Activated CD4-positive, CD25-positive, alpha-beta regulatory T cell treated with anti-CD3 and anti-CD28 coated beads, Interleukin-2, amount 50 U/mL, for 24 hours (primary cell): ENCODE measurements at places on chromosomes 1 and 21.
A peak's percentile ranks its signal among the peaks of the same experiment; 100 is the strongest.

DNA sequence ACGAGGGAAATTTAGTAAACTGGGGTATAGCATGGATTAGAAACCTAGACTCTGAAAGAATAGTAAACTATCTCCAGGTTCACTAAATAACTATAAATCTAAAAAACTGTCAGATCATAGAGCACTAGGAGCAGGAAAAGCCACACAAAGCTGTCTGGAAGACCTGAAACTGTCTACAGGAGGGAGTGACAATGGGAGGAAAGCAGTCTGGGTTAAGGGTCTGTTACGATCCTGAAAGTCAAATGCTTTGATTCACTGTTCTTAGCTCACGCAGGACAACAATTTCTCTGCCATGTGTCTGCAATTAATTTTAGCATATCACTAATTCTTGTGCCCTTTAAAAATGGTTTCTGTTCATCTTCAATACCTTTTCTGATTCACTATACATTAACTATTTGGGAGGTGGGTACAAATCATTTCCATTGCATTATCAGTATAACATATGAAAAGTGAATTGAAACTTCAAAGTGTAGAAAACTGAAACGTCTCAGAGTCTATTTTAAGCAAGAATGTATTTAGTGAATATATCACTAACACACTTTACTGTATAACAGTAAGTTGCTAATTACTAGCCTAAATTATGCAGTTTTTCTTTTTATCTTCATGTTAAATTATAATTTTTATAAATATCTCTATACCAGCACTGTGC, 18.4 kb downstream of the CEP170 start:
- no peak for ATAC-seq

DNA sequence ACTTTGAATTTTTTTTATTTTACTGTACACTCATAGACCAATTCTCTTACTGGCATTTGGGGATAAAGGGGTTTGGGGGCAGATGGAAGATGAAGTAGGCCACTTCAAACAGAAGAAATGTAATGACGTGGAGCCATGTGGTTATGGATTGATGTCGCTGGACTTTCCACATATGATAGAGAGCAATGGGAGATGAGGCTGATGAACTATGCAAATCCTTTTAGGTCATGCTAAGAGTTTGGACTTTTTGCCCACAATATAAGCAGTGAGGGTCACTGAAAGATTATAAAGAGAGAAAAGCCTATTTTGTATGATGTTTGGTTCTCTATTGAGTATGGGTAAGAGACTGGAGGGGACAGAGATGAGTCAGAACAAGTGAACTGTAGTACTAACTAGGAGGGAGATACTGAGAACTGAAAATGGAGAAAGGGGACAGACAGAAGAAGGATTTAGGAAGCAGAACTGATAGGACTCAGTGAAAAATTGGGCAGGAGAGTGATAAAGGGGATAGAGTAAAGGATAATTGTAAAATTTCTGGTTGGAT, 9.2 kb downstream of the C1orf21 start:
- ATAC-seq, result no peak

DNA sequence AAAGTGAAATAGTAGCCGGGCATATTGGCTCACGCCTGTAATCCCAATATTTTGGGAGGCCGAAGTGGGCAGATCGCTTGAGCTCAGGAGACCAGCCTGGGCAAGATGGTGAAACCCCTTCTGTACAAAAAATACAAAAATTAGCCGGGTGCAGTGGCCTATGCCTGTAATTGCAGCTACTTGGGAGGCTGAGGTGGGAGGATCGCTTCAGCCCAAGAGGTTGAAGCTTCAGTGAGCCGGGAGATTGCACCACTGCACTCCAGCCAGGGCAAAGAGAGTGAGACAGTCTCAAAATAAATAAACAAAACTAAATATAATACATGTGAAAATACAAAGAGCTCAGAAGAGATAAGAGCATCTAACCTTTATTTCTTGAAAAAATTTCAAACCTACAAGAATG, 2.3 kb upstream of the MSTO1 start:
- ATAC-seq, result no peak

GRCh38 chr1:30106125-30106524, 617.3 kb downstream of the MATN1 start:
- no peak for ATAC-seq

GRCh38 chr1:175690298-175690697, 53.1 kb downstream of the TNR start:
- ATAC-seq, result peak; percentile 51

DNA sequence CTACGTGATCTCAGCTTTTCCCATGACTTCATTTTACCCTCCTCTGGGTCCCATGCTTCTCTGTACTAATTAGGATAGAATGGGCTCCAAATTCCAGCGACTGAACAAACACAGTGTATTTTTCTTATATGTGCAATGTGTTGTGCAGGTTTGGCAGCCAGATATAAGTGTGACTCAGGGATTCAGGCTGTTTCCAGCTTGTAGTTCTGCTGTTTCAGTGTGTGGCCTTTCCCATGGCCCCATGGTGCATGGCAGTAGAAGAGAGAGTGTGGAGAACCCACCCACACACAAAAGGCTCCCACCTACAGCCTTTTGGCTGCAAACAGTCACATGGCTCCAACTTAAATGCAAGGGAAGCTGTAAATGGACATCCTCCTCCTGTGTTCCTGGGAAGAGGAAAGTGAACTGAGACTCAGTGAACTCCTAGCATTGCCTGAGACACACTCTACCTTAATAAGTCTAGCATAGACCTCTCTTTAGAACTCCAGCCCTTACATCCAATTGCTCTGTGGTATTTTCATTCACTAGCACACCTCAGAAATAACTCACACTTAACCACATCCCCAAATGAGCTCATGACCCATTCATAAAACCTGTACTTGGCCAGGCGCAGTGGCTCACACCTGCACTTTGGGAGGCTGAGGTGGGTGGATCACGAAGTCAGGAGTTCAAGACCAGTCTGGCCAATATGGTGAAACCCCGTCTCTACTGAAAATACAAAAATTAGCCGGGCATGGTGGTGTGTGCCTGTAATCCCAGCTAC, 58.7 kb downstream of the KIAA0040 start:
- ATAC-seq, result no peak

DNA sequence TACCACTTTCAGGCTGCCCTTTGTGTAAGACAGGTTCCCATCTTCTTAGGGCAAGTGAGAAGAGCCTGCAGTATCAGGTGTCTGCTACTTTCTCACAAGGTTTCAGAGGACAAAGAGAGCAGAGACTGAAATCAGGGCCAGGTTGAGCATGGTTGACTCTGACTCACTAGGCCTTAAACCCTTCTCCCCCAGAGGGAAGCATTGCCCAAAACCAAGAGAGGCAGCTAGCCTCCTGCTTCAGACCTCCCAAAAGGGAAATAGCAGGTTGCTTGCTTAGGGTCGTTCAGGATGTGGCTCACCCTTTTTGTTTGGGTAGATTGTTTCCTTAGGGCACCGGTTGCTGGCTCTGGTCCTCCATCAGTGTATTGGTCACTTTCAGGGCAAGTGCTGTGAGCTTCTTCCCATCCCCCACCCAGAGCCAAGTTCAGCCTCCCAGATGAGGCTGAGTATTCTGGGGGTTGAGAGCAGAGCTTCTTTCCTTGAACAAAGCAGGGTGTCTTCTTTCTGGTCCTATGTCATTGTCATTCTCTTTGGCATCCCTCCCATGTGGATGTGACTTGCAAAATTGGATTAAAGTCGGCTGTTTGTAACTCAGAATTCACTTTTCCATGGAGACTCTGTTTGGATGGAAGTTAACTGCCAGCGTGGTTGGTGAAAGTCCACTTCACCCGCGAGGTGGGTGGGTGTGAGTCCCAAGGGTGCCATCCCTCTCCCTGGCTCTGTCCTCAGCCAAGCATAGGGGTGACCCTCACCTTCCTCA, 55.5 kb upstream of the GALNT2 start:
- no peak for ATAC-seq

GRCh38 chr21:39430457-39430856, 15.1 kb downstream of the LCA5L start:
- no peak for ATAC-seq

DNA sequence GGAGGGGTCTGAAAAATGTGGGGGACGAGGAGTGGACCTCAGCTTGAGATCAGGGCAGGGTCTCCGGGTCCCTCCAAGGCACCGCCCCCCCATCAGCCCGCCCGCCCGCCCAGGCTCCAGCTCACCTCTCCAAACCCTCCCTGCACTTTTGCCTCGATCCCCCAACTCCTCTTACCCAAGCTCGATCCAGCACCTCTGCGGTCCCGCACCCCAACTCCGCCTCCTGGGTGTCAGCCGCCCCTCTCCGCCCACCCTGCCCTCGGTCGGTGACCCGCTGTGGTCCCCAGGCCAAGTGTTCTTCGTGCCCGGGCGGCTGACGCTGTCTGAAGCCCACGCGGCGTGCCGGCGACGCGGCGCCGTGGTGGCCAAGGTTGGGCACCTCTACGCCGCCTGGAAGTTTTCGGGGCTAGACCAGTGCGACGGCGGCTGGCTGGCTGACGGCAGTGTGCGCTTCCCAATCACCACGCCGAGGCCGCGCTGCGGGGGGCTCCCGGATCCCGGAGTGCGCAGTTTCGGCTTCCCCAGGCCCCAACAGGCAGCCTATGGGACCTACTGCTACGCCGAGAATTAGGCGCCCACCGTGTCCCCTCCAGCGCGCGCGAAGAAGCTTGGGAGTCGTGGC, 5.7 kb downstream of the HAPLN2 start:
- ATAC-seq, result no peak

GRCh38 chr1:203269654-203270020, 35.7 kb upstream of the BTG2 start:
- ATAC-seq, result no peak

DNA sequence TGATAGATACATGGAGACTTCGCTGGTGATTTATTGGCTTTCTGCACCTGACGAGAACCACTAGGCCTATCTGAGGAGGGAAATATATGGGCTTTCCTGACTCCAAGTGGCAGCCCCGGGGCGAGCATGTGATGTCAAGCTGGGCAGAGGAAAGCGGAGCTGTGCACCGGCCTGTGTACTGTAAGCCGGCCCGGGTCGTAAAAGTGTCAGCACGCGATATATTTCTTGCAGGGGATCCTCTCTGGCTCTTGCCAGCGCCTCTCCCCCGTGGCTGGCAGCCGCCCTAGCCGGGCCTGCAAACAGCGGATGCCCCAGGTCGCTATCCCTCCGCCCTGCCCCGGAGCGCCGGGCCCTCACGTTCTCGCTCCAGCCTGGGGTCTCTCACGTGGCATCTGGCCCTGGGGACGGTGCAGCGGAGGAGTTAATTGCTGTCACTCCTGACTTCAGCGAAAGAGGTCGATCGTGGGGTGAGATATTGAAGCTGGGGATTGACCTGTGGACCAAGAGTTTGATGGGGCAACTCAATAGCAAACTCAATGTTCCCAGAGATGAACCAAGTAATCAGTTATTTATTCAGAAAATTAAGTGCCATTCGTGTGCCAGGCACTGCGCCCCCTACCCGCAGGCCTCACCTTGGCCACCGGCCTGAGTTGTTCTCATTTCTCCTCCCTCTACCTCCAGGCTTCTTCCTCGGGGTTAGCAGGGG, 41.0 kb upstream of the HAO2 start:
- ATAC-seq, result peak; percentile 41

- ATAC-seq, result no peak
Observed at GRCh38 chr1:53498555-53499131, 39.4 kb downstream of the DMRTB1 start.

- ATAC-seq, result peak; percentile 93
Observed at GRCh38 chr1:8848663-8849386, 29.7 kb downstream of the ENO1 start.

- peak; percentile 77 for ATAC-seq
Observed at GRCh38 chr1:201019321-201019977, 4.1 kb downstream of the KIF21B start.

- ATAC-seq, result no peak
Observed at GRCh38 chr1:90434460-90434859, 282.6 kb downstream of the BARHL2 start.

DNA sequence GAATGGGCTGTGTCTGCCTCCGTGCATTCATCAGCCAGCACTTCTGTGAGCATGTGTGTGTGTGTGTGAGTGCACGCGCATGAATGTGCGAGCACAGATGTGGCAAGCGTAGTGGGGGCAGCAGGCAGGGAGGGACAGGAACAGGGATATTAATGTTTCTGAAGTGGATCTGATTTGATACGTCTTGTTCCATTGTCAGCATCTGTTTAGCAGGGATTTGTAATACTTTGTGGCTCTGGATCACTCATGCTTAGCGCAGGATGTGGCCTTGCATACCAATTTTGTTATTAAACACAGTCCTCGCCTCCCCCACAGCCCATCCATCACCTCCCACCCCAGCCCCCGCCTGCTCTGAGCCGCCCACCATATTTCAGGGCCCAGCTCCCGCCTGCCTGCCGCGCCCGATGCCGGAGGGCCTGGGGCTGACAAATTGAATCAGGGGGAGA, 52.4 kb downstream of the TMEM53 start:
- no peak for ATAC-seq

- no peak for ATAC-seq
Observed at GRCh38 chr21:35198565-35198964, 149.5 kb upstream of the RUNX1 start.

DNA sequence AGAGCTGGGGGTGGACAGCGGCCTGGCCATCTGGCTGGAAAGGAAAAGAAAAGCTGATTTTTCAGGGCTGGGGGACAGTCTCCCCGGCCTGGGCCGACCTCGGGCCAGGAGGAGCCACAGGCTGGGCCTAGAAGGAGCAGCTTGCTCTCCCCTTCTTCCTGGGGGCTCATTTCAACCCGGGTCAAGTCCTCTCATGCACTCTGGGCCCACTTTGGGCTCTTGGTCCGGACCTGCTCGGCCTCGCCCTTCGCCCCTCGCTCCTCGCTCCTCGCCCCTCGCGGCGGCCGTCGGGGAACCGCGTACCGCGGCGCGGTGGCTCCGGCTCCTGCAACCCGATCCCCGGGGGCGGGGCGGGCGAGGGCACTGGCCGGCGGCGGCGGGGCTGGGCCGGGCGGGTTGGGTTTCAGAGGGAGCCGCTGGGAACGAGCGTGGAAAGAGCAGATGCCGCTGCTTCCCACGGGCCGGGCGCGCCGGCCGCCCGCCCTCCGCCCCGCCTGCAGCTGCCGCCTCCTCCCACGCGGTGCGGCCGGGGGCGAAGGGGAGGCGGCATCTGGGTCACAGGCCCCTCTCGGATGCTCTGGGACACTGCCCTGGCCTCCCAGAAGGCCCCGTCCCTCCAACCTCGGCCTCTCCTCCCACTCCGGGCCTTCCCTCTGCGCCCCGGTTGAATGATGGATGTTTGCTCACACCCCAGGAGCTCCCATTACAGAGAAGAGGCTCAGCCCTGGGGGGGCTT, 6.6 kb downstream of the HEYL start:
- ATAC-seq, result no peak

DNA sequence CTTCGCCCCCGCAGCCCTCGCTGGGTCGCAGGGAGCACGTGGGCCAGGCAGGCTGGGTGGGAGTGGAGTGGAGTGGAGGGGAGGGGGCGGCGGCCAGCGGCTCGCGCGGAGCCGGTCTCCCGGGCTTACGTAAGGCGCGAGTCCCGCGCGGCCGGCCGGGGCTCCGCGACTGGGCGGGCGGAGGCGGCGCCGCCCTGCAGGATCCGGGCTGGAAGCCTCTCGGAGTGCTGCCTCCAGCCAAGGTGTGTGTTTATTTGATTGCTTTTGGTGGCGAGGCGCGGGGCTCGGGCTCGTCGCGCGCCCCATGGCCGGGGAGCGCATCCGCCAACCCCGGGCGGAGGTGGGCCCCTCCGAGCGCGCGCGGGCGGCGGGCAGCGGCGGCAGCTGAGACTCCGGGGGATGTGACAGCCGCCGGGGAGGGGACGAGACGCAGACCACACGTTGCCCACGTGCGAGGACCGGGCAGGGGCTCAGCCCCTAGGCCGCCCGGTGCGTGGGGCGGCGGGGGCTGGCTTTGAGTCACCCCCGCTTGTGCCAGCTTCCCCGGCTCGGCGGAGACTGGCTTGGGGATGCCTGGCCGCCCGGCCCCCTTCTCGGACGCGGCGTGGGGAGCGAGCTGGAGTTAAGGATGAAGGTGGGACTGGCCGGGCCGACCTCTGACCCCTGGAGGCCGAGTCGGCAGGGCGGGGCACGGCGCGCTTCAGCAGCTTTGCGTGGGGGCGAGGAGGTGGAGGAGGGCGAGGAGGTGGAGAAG, 402 bp upstream of the AK4 start:
- peak; percentile 29 for ATAC-seq
